ENCODE measurements at places on chromosomes 12 and 14.

DNA sequence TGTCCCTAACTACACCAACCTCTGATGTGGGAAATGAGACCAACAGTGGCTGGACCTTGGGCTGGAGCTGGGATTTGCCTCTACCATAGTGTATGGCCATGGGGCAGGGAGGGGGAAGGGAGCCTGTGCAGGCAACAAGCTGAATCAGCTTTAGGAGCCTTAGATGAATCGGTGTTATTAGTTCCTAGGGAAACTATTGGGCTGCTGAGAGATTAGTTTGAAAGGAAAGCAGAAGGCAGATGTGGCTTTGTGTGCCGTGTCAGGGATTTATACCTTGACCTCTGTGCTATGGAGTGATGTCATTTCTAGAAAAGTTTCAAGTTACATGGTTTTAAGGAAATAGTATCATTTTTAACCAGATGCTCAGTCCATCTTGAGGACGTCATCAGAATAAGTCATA lies 19.5 kb upstream of the GAS2L3 start:
- DNase-seq: no peak

DNA sequence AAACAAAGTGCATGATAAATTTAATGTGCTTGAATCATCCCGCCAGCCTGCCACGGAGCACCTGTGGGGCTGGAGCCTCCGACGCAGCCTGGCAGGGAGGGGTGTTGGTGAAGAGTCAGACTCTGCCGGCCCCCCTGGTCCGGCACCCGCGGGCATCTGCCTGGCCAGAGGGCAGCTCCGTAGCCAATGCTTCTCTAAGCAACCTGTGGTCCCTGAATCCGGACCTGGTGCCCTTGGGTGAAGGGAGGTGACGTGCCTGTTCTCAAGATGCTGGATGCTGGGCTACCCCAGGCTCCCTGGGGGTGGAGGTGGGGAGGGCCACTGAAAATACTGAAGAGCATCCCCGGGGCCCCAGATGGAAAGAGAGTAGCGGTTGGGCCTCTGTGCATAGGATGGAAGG lies 158.6 kb upstream of the C14orf180 start:
- DNase-seq: no peak

GRCh38 chr12:10939163-10939562 lies at the start of gene TAS2R14:
Gene TAS2R14, minus strand, starts transcription at chr12:10939263. Its CDS starts 56 bp downstream, at chr12:10939207.
- no peak for DNase-seq

DNA sequence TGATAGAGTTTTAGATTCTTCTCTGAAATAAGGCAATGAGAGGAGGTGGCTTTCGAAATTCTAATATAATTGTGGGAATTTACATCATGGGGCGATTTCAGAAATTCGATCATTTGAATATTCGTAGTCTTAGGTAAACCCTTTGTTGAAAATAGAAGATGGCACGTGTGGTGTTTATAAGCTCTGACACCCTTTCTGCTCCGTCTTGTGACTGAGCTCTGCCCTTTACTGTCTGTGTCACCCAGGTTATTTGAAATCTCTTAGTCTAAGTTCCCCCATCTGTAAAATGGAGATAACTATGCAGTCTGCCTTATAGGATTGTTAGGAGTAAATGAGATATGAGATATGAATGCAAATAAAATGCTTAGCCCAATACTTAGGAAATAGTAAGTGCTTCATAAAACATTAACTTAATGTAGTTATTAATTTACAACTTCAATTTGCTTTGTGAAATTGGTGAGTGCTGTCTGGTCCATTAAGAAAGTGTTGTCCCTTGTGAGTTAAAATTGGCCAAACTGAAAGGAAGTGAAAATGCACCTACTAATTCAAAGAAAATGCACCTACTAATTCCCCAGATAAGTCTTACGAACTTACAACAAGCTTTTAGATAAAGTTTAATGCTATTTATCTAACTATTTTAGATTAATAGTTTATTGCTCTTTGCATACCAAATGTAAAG lies 1.5 kb downstream of the BMAL2 start:
- DNase-seq: no peak

DNA sequence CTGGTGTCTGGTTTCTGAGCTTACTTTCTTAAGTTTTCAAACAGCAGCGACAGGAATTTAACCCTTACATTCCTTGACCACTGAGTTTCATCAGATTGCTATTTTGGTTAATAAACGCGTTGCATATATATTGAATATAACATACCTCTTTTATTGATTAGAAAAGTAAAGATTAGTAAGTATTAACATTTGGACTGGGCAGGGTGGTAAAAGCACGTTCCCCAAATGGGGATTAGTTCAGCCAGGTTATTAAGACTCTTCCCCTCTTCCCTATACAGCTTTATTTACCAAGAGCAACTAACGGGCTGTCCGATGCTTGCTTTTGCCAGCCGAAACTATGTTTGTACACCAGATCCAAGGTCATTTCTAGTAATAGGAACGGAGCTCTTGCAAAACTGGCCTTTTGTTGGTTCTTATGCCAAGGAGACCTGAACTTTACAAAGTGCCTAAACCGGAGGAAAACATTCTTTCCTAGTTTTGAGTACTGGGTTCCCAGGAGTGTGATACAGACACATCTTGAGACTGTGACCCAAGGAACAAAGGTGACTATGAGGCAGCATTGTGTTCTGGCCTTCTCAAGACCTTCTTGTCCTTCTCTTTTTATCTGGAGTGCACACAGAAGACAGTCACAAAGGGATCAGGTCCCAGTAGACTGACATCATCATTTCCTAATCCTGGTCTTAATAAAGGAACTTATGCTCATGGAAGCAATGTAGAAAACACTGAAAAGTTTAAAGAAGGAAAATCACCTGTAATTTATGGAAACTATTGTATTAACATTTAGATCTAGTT lies 2.6 kb downstream of the GLRX5 start:
- no peak for DNase-seq

- no peak for DNase-seq
Measured at GRCh38 chr12:123723765-123724164, 11.6 kb downstream of the ATP6V0A2 start.

GRCh38 chr14:89625731-89626232 lies 208.7 kb upstream of the FOXN3 start:
- no peak for DNase-seq

DNA sequence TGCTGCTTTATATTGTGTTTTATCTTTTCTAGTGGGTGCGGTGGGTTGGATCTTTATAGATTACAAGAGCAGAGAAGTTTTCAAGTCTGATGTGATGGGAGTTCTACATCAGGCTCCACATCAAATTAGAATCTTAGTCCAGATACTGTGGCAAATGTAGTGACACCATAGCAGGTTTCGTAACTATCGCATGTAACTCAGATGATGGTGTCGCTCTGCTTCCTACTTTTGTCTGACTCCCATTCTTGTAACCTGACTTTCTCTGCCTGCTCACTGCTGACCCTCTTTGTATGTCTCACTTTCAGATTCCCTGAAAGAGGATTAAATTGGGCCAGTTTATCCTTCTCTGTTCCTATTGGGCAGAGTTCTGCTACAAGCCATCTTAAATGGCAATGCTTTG lies 22.8 kb upstream of the FBXO34 start:
- DNase-seq: no peak

DNA sequence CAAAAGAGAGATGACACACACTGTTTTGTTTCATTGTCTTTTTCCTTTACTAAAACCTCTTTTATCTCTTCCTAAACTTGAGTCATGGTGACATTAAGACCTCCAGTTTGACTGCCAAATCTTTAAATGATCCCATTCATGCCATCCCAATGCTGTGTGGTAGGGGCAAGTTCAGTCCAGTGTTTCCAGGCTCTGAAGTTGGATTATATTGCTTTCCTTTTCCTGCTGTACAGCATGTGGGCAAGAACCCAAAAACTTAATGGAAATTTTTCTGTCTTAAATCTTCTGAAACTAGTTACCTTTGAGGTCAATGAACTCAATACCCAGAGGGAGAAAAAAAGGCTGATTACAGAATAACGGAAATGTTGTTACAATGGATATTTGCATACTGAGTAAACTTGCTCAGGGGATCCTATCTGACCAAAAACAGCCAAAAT lies 187.1 kb upstream of the FAR2 start:
- no peak for DNase-seq

- no peak for DNase-seq
Measured at GRCh38 chr14:70032447-70032846, 153.2 kb downstream of the SMOC1 start.

DNA sequence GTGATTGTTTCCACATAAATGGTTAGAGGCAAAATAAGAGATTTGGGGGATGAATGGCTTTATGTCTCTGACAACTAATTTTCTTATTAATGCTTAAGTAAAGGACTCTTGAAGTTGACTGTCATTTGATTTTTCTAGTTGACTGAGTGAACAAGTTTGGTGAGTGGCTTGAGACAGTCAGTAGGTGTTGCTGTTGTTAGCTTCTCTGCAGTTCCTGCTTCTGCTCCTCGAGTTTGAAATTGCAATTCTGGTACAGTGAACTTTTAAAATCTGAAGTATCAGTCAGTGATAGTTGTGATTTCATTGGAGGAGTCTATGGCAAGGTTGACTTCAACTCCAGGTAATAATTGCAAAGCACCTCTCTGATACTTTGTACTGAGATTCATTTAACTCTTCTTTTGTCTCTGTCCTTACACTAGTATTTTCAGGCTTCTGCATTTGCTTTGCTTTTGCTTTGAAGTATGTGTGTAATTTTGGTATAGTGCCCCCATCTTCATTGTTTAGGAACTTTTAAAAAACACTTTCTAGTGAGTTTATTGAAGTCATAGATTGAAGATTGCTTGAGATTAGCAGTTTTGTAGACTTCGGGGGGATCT lies 415.5 kb downstream of the PCNX1 start:
- peak; percentile 70 for DNase-seq

DNA sequence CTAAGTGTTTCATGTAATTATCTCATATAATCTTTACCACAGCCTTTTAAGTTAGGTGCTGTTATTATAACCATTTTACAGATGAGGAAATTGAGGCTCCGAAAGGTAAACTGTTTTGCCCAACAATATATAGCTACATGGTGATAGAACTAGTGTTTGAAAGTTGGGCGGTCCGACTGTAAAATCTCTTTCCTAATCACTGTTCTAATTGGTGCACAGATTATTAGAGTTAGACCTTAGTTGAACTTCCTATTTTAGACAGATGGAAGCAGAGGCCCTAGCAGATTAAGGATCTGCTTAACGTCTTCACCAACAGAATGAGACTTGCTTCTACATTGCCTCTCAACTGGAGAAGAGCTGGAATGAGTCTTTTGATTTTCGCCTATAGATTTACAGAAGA lies 30.0 kb upstream of the DUSP6 start:
- no peak for DNase-seq

- no peak for DNase-seq
Measured at GRCh38 chr14:28608851-28609828, 157.4 kb upstream of the FOXG1 start.

GRCh38 chr14:93941293-93941910 lies 14.3 kb downstream of the FAM181A start:
- DNase-seq: no peak

GRCh38 chr12:21337959-21338744 lies 3.4 kb upstream of the SLCO1A2 start:
- DNase-seq: no peak

- DNase-seq: no peak
Measured at GRCh38 chr12:90280033-90280432, 571.4 kb upstream of the ATP2B1 start.

- DNase-seq: no peak
Measured at GRCh38 chr14:54901380-54902142, 1.1 kb downstream of the GCH1 start.

DNA sequence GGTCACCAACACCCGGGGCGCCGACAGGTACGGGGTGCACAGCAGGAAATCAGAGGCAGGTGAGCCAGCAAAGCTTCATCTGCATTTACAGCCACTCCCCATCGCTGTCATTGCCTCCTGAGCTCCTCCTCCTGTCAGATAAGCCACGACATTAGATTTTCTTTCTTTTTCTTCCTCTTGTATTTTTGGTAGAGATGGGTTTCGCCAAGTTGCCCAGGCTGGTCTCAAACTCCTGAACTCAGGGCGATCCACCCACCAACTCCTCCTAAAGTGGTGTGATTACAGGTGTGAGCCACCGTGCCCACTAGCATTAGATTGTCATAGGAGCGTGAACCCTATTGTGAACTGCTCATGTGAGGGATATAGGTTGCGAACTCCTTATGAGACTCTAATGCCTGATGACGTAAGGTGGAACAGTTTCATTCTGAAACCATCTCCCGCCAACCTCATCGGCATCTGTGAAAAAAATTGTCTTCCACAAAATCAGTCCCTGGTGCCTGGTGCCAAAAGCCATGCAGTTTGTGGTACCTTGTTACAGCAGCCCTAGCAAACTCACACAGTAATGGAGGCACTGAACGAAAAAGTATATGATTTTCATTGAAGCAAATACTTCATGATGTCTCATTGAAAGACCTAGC lies 1.5 kb downstream of the STYK1 start:
- DNase-seq: no peak

- DNase-seq: no peak
Measured at GRCh38 chr14:27836386-27836785, 930.2 kb upstream of the FOXG1 start.

GRCh38 chr14:72692696-72693095 lies 201.2 kb downstream of the DPF3 start:
- DNase-seq: no peak

- no peak for DNase-seq
Measured at GRCh38 chr12:64656429-64656828, 46.1 kb downstream of the RASSF3 start.

- DNase-seq: no peak
Measured at GRCh38 chr14:94665121-94665520, 52.9 kb downstream of the SERPINA3 start.

DNA sequence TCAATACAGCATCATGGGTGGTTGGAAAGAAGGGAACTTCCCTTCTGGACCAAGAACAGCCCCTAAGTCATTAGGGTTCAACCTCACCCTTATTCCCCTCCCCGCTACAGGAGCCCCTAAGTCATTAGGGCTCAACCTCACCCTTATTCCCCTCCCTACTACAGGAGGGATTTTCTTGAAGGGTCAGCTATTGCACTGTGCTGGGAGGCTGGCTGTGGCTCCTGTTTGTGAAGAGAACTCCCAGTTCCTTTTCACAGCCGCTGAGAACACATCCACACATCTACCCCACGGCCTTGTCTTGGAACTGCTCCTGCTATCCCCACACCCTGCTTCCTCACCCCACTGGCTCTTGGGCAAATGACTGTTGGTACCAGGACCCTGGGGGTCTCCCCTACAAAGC lies 44.9 kb downstream of the ERH start:
- DNase-seq: no peak

DNA sequence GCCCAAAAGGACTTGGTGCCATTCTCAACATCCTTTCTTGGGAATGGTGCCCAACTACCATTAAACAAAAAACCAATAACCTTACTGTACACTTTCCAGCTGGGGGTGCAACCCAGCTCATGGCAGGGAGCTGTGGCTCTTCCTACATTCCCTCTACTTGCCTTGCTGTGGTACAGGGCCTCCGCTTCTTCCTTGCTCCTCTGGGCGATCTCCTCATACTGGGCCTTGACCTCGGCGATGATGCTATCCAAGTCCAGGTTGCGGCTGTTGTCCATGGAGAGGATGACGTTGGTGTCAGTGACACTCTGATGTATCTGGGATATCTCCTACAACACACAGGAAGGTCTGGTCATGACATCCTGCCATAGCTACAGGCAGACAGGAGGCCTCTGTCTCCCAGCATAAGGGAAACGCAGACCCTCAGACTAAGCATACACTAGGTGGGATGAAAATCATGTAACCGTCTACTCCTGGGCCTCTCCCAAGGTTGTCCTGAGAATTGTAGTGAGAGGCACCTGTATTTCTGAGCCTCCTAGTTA lies 3.9 kb downstream of the KRT2 start:
- no peak for DNase-seq

Data from CD4-positive, alpha-beta T cell (primary cell).